ENCODE measurements at places on chromosomes 2 and 18. TPM values are rescaled to one million over a fixed set of nuclear protein-coding genes. Genes with fewer than 3 reads are reported as not detected.

DNA sequence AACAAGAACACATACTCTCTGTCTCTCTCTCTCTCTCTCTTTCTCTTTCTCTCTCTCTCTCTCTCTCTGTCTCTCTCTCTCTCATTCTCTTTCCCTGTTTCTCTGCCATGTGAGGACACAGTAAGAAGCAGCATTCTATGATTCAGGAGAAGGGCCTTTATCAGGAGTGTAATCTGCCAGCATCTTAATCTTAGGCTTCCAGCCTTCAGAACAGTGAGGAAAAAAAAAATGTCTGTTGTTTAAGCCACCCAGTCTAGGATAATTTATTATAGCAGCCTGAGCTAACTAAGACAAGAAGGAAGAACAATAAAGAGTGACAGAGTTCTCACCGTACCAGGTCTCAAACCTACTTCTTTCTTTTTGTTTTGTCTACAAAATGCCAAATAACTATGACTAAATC lies 399.4 kb downstream of the SOCS6 start:
- H3K27ac ChIP-seq: no peak overlapping the region
- H3K4me3 ChIP-seq: no peak overlapping the region
- no peaks in the 10 kb centered on the region for H3K4me1 ChIP-seq
- no peaks in the 10 kb centered on the region for H3K27me3 ChIP-seq

DNA sequence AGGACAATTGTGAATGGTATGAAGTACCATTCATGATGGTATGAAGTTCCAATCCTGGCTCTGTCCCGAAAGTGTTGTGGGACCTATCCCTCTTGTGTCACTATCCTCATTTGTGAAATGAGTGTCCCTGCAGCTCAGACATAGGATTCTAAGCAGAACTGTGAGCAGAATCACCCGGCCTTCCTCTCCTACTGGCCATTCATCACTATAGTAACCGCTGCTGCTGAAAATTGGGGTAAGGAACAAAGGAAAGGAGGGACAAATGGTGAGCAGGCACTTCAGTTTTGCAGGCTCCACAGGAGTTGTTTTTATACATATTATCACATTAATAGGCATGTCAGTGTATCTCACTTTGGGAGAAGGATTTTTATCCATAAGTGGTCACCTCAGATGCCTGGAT lies 27.4 kb downstream of the SMYD1 start:
- no peaks in the 10 kb centered on the region for H3K36me3 ChIP-seq
- H3K27me3 ChIP-seq: peaks cover 16% of the 10 kb centered on the region
- DNase-seq: no peak
- no peak overlapping the region for H3K27ac ChIP-seq
- no peaks in the 10 kb centered on the region for H3K4me1 ChIP-seq

DNA sequence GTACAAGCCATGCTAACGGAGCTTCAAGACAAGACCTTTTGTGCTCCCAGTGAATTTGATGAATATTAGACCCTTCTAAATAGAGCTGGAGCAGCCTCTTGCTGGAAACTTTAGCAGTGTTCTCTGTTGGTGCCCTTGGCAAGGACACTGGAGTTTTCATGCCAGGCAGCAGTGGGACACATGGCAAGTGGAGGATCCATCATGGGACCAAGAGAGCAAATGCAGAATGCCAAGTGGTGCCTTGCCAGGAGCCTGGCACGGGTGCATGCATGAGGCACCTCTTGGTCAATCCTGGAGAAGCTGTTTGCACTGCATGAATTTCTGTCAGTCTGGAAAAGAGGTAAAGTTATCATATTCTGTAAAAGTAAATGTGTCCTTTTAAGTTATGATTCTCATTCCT lies 59.1 kb downstream of the NETO1 start:
- H3K36me3 ChIP-seq: no peaks in the 10 kb centered on the region
- H3K4me1 ChIP-seq: no peaks in the 10 kb centered on the region
- H3K27me3 ChIP-seq: no peaks in the 10 kb centered on the region

DNA sequence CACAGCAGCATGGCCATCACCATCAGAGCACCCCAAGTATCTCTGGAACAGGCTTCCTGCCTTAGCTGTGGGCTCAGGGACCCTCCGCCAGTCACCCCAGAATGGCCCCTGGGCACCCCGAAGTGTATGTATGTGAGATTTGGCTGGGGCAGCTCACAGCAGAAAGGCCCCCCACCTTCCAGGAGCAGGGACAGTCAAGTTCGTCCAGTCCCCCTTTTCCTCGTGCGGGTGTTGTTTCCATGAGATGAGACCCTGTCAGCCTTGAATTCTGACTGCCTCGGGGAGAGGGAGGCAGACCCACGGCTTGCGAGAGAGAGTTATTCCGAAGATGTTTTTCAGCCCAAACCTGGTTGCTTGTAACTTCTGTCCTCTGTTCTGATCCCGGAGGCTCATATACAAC lies 290.9 kb upstream of the HDAC4 start:
- no peak overlapping the region for H3K4me3 ChIP-seq
- no peak for DNase-seq
- no peak overlapping the region for H3K27ac ChIP-seq

ACYP2 gene
- 11.5 TPM for total RNA-seq

ALK gene
- total RNA-seq: not detected

DNA sequence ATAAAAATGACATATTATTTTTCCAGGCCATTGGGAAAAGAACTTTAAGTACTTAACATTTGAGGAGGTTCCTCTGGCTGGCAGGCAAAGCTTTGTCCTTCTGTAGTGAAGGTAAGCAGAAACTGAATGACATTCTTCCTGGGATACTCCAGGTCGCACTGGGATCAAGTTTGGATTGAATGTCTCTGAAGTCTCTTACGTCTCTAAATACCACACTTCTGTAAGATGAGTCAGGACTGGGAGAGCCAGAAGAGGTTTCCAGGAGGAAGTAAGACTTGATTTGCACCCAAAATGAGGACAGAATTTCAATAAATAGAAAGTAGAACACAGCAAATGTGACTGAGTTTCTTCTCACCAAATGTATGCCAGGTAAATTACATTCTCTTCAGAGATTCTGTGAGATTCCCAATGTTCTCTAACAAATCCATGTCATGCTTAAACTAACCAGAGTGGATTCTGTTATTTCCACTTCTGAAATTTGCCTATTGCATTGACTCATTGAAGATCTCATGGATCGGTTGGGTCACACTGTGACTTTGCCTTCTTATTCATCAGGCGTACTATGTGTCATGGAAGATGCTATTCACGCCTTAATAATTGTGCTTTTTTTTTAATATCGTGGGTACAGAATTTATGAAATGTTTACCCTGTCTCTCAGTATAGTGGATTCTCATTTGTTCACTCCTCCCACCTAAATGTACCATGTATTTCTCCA lies 25.5 kb upstream of the VIT start:
- DNase-seq: no peak
- H3K27me3 ChIP-seq: no peaks in the 10 kb centered on the region
- peaks cover 9% of the 10 kb centered on the region for H3K4me1 ChIP-seq
- H3K27ac ChIP-seq: peak overlapping the region; percentile 49
- H3K4me3 ChIP-seq: no peak overlapping the region

DNA sequence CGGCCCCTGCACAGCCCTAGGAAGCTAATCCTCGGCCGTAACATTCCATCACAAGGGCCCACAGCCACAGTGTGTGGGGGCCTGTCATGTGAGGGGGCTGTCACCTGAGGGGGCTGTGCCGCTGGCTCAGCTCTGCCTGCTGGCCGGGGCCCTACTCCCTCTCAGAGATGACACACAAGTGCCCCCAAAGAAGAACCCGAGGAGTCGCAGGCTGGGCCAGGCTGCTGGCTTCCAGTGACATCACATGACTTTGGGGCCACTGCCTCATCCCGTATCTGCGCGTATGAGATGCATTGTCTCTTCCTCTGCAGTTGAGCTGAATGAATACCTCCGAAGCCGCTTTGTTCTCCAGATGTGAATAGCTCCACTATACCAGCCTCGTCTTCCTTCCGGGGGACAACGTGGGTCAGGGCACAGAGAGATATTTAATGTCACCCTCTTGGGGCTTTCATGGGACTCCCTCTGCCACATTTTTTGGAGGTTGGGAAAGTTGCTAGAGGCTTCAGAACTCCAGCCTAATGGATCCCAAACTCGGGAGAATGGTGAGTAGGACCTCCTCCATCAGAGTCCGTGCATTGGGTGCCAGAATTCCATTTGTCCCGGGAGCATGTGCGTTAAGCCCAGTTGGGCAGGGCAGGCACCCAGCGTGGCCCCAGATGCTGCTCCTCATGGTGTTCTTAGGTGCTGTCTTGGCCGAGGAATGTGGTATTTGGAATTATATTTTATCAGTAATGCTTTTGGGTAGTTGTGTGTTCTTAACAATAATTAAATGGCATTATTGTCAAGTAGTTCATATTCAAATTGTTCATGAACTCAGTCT lies at the start of gene CNDP1:
CNDP1 (plus strand) TSS at position 351 of the 820 bp plus-strand sequence; CDS start at position 519, 168 bp downstream.
- no peak within 1 kb of the TSS for H3K4me3 ChIP-seq
- no peaks in the 10 kb centered on the region for H3K36me3 ChIP-seq
- H3K4me1 ChIP-seq: no peaks in the 10 kb centered on the region
- H3K27me3 ChIP-seq: peaks cover 4% of the 10 kb centered on the region
- no peak within 1 kb of the TSS for H3K27ac ChIP-seq
- no peak for DNase-seq

- no peak overlapping the region for H3K4me3 ChIP-seq
- H3K36me3 ChIP-seq: no peaks in the 10 kb centered on the region
- DNase-seq: no peak
- no peak overlapping the region for H3K27ac ChIP-seq
These were observed 8.7 kb downstream of the ASTL start for GRCh38 chr2:96129528-96130120.

DNA sequence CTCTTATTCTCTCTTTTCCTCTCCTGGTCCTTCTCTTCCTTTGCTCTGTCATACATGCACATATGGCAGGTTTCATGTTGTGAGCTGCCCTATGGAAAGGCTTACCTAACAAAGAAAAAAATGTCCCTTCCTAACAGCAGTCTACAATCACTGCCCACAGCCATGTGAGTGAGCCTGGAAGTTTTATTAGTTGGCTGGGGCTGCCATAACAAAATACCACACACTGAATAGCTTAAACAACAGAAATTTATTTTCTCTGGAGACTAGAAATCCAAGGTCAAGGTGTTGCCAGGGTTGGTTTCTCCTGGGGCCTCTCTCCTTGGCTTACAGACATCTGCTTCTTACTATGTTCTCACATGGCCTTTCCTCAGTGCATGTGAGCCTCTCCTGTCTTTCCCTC lies 142.1 kb downstream of the TRIB2 start:
- no peak overlapping the region for H3K27ac ChIP-seq
- no peak overlapping the region for H3K4me3 ChIP-seq
- no peaks in the 10 kb centered on the region for H3K36me3 ChIP-seq
- H3K4me1 ChIP-seq: no peaks in the 10 kb centered on the region
- no peaks in the 10 kb centered on the region for H3K27me3 ChIP-seq

GCKR gene
- 0.33 TPM for total RNA-seq

- no peak for DNase-seq
- H3K4me3 ChIP-seq: no peak overlapping the region
- no peak overlapping the region for H3K27ac ChIP-seq
- H3K27me3 ChIP-seq: peaks cover 21% of the 10 kb centered on the region
- peaks cover 6% of the 10 kb centered on the region for H3K4me1 ChIP-seq
These were observed 2.4 kb upstream of the PAX3 start for GRCh38 chr2:222301053-222301795.

- H3K4me1 ChIP-seq: peaks cover 94% of the 10 kb centered on the region
- DNase-seq: no peak
- peak overlapping the region; percentile 93 for H3K27ac ChIP-seq
- H3K27me3 ChIP-seq: no peaks in the 10 kb centered on the region
- no peak overlapping the region for H3K4me3 ChIP-seq
These were observed 31.8 kb downstream of the CRIM1 start for GRCh38 chr2:36387258-36387916.

DNA sequence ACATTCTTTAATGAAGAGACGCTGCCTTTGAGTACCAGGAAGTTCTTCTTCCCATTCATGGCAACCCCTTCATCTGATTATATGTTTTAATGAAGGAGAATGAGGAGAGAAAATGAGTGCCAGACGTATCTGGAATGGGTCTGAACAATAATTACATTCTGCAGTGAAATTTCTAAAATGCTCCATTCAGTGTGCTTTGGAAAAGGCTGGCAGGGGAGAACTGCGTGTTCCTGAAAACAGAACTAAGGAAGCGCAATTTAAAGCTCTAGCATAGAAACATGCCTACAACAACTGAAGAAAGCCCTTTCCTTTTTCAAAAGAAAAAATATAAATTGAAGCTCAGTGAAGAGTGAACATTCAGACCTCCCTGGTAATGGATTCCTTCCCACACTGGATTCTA lies 58.8 kb downstream of the BOD1L2 start:
- DNase-seq: no peak
- H3K27me3 ChIP-seq: no peaks in the 10 kb centered on the region
- no peak overlapping the region for H3K27ac ChIP-seq
- 0 out of 2 replicates have a peak, but pooled peaks cover under 1% of the 10 kb centered on the region for H3K4me1 ChIP-seq

DNA sequence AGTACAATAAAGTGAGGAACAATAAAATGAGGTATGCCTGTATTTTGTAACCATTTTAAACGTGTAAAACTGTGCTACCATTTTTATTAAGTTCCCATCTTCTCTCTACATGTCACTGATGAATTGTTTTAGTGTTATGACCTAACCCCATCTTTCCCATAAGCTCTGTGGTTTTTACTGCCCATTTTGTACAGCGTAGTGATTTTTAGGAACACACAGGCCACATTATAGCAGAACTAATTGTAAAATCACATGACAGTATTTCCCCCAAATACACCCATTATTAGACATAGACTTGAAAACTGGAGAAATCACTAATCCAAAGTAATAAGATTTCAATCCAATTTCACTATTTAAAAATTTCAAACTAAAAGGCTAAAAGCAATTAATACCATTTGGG lies 130.7 kb downstream of the TMEM247 start:
- no peak overlapping the region for H3K4me3 ChIP-seq
- no peaks in the 10 kb centered on the region for H3K36me3 ChIP-seq
- no peak for DNase-seq
- no peaks in the 10 kb centered on the region for H3K4me1 ChIP-seq
- no peak overlapping the region for H3K27ac ChIP-seq
- no peaks in the 10 kb centered on the region for H3K27me3 ChIP-seq

- H3K4me3 ChIP-seq: no peak overlapping the region
- no peak for DNase-seq
- peak overlapping the region; percentile 100 for H3K27ac ChIP-seq
- H3K27me3 ChIP-seq: no peaks in the 10 kb centered on the region
- H3K4me1 ChIP-seq: peaks cover 59% of the 10 kb centered on the region
These were observed 162.3 kb downstream of the TGIF1 start for GRCh38 chr18:3612315-3612714.

EPB41L3 gene
- 0.36 TPM for total RNA-seq

DNA sequence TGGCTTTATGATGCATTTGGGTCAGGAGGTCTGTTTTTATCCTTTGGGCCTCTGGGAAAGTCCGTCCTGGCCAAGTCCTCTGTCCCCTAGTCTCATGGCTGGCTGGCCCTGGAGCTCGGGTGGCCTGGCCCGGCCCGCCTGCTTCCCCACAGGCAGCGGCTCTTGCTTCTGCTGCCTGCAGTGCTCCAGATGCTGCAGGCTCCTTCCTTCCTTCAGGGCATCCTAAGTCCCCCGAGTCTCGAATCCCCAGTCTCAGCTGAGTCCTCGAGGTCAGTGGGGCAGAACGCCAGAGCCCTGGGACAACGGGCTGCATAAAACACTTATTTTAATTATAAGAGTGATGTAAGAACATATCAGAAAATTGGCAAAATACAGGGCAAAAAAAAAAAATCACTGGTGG lies 71.2 kb downstream of the HPCAL1 start:
- DNase-seq: no peak
- H3K4me3 ChIP-seq: no peak overlapping the region
- H3K27ac ChIP-seq: peak overlapping the region; percentile 29
- no peaks in the 10 kb centered on the region for H3K27me3 ChIP-seq
- peaks cover 68% of the 10 kb centered on the region for H3K4me1 ChIP-seq
- no peaks in the 10 kb centered on the region for H3K36me3 ChIP-seq

All from Panc1 (cell line).